ENCODE measurements at places on chromosomes 3 and 15.

DNA sequence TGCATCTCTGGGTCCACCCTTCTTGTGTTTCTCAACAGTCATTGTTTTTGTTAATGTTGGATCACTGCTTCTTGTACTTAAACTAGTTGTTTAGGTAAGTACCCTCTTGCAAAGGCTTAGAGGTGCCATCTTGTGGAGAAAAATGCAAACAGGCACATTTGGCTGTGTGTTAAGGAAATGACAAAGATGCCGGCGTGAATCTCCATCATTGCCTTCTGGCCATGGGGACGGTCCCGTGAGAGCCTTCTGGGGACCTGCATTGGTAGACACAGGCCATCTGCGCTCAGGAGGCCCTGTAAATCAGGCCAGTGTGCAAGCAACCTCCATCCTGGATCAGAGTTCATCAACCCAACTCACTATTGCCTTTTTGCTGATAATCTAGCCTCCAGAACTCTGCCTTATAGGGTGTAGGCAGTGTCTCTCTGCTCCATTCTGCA is 158.6 kb upstream of the NR2E3 start:
- peak; percentile 67 for DNase-seq

DNA sequence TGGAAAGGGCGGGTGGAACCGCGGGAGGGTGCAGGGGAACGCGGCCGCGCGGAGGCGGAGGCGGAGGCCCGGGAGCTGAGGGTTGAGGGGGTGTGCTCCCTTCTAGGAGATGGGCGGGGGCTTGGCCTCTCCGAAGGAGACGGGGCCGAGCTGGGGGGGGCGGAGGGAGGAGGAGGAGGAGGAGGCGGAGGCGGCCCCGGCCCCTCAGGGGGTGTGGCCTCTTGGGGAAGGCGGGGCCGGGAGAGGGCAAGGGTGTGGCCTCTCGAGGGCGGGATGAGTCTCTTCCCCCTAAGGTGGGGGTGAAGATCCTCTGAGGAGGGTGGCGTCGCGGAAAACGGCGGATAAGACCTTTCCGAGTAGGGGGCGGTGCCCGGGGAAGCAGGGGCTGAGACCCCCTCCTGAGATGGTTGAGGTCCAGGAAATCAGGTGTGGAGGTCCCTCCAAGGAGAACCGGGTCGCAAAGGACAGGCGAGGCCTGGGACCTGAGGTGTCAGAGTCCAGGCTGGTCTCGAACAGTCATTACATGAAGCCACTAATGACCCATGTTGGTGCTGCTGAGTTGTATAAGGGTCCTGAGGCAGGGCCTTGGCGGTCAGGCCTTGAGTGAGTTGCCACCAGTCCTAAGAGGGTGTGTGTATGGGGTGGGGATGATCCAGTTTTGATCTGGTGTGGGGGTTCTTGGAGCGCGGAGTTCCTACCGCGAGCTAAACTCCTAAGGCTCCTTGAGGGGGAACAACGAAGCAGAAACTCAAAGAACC is 759 bp downstream of the WDR6 start:
- DNase-seq, result peak; percentile 92

- DNase-seq, result no peak
Measured at GRCh38 chr3:33886015-33886414, 87.6 kb downstream of the PDCD6IP start.

DNA sequence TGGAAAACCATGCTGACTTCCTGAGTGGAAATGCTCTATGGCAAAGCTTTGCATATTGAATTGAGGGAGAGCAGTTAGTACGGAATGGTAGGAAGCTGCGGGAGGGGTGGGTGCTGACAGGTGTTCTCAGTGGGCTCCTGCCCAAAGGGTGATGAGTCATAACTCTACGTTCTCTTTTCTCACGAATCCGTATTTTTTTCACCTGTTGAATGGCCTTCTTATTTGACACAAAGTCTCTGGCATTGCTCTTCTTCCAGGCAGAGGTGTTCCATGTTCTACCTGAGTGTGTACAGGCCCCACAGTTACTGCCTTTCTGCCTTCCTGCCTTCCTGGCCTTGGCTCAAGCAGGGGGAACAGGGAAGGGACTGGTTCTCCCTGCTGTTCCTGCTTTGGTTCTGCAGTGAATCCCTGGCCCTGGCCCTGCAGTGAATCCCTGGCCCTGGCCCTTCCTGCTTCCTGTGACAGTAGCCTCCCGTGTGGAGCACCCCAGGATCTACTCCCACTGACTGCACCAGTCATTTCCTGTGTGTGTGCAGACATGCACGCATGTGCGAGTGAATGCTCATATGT is 31.9 kb downstream of the TRAK1 start:
- DNase-seq, result no peak

- no peak for DNase-seq
Measured at GRCh38 chr3:16289144-16289889, 24.3 kb downstream of the OXNAD1 start.

GRCh38 chr3:171828902-171829770 is 14.0 kb upstream of the TMEM212 start:
- DNase-seq, result no peak

DNA sequence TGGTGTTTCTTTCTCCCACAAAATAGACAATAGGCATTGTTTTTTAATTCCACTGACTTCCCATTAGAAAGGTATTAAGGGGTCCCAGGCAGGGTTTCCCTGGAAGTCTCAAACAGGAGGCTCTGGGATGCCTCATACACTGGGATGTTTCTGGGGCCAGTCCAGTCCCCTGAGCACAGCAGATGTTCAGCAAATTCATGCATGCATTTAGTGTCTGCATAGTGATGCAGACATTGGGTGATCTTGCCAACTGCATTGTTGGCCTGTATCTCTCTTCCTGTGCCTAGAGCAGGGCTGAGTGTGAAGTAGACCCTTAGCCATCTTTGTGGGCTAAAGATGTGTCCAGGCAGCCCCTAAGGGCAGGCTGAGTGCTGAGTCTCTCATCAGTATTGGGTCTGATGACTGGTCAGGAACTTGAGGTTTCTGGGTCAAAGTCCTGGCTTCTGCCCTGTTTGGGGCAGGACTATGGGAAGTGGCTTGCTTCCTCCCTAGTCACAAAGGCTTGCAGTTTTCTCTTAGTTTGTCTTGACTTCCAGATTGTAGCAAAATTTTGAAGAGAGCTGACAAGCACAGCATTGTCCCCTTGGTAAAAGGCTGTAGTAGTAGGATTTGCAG is 56.5 kb downstream of the BSN start:
- no peak for DNase-seq

DNA sequence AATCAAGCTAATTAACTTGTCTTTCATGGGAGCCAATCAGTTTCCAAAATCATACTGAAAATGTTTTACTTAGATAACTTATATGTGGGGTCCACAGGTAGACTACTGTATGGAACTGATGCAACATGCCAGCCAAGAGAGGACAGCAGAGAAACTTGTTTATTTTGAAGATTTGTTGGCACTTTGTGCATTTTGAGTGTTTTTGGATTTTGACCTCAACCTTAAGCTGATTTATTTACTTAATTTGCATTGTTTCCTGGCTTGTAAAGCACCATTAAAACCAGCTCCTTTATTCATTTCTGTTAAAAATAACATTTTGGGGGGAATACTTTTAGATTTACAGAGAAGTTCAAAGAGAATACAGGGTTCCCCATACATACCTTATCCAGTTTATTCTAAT is 166.6 kb downstream of the MCTP2 start:
- DNase-seq, result no peak

DNA sequence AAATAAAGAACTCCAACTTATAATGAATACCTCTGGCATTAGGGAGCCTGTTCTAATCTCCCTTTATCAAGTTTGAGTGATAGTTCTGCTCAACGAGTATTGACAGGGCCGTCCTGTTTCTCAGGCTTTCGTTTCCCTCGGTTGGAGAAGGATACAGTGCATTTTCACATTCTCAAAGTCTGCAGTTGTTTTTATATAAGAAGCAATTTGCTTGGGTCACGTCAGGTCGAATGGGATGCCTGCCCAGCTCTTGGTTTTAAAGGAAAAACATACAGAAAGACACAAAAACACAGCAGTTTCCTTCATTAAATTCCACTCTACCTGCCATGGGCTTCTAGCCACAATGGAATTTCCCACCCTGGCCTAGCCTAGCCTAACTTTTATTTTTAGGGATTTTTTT is 366.3 kb downstream of the TIGIT start:
- DNase-seq, result no peak

GRCh38 chr3:176286476-176287085 is 910.7 kb downstream of the TBL1XR1 start:
- no peak for DNase-seq

DNA sequence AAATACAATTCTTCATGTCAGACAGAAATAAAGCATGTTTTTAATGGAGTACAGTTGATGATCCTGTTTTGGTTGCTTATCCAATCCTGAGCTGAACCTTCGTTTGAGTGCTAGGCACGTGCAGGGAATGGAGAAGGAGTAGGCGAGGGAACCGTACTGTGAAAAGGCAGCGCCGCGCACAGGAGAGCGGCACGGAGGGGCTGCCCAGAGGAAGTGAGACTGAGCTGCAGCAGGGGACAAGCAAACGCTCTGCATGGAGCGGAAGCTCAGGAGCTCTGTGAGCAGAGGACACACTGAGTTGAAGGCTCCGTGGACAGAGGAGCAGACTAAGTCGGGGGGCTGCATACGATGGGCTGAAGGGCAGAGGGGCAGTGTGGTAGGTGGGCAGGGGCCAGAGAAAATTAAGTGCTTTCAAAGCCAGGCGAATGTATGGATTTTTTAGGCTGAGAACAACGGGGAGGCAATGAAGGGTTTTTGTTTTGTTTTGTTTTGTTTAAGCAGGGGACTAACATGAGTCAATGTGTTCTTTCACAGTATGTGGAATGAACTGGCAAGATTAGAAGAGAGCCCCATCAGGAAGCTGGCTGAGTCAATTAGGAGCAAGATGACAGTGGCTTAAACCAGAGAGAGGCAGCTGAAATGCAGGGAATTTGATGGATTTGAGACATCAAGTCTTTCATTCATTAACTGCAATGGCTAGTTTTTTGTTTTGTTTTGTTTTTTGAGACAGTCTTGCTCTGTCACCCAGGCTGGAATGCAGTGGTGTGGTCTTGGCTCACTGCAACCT is 23.8 kb upstream of the TM2D3 start:
- DNase-seq, result peak; percentile 68

DNA sequence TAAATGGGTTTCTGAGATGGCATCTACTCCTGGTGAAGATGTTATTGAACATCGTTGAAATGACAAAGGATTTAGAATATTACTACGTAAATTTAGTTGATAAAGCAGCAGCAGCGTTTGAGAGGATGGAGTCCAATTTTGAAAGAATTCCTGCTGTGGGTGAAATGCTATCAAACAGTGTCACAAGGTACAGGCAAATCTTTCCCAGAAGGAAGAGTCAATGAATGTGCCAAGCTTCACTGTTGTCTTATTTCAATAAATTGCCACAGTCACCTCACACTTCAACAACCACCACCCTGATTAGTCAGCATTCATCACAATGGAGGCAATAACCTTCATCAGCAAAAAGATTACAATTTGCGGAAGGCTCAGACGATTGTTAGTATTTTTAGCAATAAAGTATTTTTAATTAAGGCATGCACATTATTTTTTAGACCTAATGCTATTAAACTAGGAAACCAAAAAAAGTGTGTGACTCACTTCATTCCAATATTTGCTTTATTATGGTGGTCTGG is 142.8 kb downstream of the UNC13C start:
- DNase-seq, result no peak

- no peak for DNase-seq
Measured at GRCh38 chr3:140347151-140347550, 330.7 kb upstream of the TRIM42 start.

DNA sequence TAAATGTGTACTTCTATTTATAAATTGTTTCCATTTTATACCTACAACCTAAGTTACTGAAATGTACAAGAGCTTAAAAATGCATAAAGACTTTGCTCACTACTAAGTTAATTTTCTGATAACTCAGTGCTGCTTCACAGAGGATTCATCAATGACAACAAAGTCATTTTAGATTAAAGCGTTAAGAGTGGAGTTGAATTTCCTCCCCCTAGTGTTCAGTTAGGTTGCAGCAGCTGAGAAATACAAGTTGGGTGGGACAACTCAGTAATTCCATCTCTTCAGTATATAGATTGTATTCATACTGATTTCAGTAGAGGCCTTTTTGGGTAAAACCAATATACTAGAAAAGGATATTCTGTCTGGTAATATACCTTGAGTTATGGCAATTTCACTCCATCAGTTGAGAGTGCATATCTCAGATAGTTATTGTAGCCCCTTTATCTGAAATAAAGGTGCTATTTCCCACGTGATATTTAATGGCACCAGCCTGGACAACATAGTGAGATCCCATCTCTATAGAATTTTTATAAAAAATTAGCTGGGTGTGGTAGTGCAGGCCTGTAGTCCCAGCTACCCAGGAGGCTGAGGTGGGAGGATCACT is 6.9 kb upstream of the RPL35A start:
- no peak for DNase-seq

- no peak for DNase-seq
Measured at GRCh38 chr3:191352014-191352413, 21.7 kb upstream of the UTS2B start.

GRCh38 chr3:111238885-111239284 is 167.3 kb downstream of the NECTIN3 start:
- no peak for DNase-seq

GRCh38 chr3:33155301-33155700 is 41.5 kb downstream of the CRTAP start:
- DNase-seq, result no peak

DNA sequence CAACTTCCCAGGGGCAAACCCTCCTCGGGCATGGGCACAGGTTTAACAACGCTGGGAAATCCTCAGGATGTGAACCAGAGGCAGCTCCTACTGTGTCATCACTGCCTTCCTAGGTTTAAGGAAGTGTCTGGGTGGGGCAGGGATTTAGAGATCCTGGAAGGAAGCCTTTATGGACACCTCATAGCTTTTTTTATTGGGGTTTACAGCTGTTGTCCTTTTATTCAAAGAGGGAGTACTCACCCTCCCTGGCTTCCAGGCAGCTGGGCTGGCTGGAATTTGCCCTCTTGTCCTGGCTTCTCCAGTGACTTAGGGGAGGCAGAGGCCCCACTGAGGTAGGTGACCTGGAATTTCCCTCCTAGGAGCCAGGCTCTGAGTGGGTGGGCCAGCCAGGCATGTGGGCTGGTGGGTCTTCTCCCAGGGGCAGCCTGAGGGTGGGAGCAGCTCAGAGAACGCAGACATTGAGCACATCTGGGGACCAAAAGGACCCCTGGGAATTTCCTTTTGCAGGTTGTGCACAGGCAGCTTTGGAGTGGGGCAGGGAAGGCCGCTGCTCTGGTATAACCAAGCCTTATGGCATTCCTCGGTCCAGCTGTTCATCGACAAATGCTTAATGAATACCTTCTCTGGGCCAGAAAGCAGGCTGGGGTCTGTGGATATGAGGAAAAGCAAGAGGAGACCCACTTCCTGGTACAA is 13.5 kb upstream of the FAM3D start:
- DNase-seq, result no peak

GRCh38 chr3:97820780-97821179 is 1.0 kb upstream of the CRYBG3 start:
- DNase-seq, result no peak

DNA sequence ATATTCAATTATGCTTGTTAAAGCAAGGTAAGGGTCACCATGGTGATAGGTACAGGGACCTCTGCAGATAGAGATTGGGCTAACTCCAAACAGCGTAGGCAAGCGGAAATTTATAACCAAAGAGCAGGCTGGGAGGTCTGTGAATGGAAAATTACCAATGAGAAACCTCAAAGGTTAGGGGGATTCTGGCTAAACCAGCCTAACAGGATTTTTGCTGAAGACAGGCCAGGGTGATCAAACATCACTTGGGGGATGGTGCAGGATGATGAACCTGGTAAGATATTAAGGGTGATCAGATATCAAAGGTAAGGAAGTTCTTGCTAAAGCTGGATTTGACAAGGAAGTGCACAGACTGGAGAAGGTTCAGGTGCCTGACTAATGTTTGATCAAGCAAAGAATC is 35.3 kb upstream of the SNRPN start:
- DNase-seq, result no peak

All from SJSA1 (cell line).